ENCODE measurements at places on chromosomes 12 and 14. TPM values are rescaled to one million over a fixed set of nuclear protein-coding genes. Genes with fewer than 3 reads are reported as not detected.

DNA sequence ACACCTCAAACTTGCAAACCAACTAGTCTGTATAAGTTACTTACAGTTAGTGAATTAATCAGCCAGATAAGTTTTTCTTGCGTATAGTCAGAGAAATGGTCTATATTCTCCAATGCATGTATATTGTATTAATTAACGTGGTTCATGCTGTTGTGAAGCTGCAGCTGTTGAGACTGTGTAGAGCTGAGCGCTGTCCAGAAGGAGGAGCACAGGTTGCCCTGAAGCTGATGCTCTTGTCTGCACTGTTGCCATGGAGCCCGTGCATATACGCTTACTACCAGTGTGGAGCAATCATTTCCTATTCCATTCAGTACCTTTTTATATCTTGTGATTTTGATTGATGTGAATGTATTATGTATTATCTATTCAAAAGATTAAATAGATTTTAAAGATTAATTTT, 74.3 kb upstream of the ARID2 start:
- peak; percentile 38 for DNase-seq

- DNase-seq = peak; percentile 36
Observed at GRCh38 chr14:50605766-50606165, 45.8 kb downstream of the ATL1 start.

GRCh38 chr12:3342051-3342450, 149.0 kb upstream of the PRMT8 start:
- DNase-seq = peak; percentile 35

DNA sequence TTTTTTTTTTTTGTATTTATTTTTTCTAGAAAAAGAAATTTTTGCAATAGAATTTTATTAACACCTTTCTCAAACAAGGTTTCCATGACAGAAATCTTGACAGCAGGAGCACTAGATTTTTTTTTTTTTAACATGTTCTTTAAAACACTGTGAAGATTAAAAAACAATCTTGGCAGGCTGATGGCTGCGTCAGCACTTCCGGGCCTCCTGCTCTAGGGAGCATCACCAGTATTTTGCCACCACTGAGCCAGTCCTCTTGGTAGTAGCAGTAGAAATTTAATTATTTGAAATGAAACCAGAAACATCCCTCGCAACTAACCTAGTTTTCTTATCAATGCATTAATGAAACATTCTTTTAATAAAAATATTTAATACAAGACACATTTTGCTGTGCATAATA, 99.6 kb downstream of the APAF1 start:
- DNase-seq = no peak

Gene PYM1
- 32.8 TPM for total RNA-seq

Gene PRB2
- not detected for total RNA-seq

- no peak for DNase-seq
Observed at GRCh38 chr14:64700894-64701293, 3.3 kb upstream of the PLEKHG3 start.

GRCh38 chr14:81485781-81486180, 47.9 kb downstream of the SEL1L start:
- DNase-seq = no peak

DNA sequence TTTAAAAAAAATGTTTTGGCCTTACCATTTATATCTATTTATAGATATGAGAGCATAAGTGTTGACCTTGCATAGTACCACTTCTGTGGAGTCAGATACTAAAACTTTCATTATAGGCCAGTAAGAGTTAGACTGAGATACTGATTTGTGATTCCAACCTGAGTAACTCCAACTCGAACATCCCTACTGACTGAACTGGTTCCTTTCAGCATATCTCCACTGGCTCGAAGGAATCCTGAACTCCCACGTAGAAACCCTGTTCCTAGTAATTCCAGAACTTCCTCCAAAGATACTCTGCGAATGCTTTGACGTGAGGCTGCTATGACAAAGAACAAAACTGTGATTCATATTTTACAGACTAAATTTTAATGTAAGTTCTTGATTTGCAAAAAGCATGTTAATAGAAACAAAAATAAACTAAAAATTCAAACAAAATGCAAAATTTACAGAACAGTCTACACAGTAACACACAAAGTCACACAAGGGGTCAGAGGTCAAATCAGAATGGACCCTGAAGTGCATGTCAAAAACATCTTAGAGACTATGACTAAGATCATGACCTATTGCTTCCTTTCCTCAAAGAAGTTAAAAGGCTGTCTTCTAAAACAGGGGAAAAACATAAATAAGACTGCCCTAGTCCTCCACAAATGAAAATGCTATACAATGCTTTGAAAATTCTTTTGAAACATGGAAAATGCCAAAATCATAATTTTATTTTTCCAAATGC, 31.5 kb downstream of the HEATR5A start:
- peak; percentile 55 for DNase-seq

Gene CHGA
- total RNA-seq = not detected

DNA sequence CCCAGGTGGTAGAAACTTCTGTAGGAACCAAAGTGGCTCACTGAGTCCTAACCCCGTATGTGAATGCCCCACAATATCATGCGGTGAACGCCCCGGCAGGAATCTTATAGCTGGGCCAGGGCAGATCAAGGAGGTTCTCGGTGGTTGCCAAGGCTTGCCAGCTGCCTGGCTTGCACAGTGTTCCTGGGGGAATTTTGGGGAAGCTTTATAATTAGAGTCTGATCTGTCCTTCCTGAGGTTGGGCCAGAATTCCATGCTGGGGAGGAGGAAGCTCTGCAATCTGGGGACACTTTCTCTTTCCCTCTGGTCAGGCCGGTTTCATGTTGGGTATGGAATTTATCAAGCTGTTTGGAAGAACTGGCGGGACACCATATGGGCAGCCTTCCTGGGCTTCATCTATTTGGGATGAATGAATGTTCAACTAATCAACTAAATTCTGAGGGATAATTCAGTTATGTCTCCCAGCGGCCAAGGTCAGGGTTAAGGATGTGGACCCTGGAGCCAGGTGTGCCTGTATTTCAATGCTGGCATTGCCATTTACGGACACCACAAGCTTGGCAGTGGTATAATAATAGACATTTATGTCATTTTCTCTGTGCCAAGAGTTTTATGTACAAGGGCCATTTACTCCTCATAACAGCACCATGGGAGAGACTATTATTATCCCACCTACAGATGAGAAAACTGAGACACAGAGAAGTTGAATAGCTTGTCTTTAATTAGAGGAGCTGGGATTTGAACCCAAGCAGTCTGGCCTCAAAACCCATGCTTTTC, 54.3 kb downstream of the SVOP start:
- no peak for DNase-seq

- no peak for DNase-seq
Observed at GRCh38 chr14:23172096-23172495, 11.4 kb downstream of the SLC7A8 start.

GRCh38 chr14:103961928-103962578, 19.7 kb upstream of the RD3L start:
- no peak for DNase-seq

- peak; percentile 68 for DNase-seq
Observed at GRCh38 chr14:63853831-63854293, 1.1 kb downstream of the SYNE2 start.

- peak; percentile 34 for DNase-seq
Observed at GRCh38 chr12:53564941-53565340, 57.7 kb upstream of the NPFF start.

Gene ABCC9
- 7.4 TPM for total RNA-seq

Gene KRT3
- not detected for total RNA-seq

- no peak for DNase-seq
Observed at GRCh38 chr12:92434607-92435025, 268.2 kb upstream of the PLEKHG7 start.

DNA sequence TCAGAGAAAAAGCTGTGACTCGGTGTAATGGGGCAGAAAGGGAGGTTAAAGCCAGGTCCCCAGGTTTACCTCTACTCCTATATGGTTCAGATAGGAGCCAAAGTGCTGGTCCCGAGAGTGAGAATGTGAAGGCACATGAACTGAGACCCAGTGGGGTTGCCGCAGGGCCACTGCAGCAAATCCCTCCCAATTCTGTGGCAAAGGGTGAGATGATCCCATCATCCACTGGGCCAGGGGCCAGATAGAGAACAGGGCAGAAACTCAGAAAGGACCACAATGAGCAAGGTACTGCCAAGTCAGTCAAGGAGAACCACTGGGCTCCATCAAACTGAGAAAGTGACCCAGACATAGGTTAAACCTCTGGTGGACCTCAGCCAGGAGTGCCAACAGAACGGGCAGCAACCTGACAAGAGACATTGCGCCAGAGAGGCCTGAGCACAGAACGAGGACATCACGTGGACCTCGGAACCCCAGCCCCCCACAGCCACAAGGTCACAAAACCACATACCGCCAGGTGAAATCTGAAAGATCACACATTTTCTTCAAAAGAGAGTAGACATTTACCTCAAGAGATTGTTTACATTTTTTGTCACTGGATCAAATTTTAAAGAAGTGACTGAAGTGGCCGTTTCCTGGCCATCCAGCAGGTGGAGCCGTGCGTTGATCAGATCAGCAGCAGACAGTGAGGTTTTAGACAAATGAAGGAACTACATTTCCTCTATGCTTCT, 20.5 kb upstream of the ITPR2 start:
- DNase-seq = peak; percentile 68

- DNase-seq = no peak
Observed at GRCh38 chr14:99039331-99040041, 232.5 kb downstream of the BCL11B start.

Gene LIMA1
- total RNA-seq = 188 TPM

DNA sequence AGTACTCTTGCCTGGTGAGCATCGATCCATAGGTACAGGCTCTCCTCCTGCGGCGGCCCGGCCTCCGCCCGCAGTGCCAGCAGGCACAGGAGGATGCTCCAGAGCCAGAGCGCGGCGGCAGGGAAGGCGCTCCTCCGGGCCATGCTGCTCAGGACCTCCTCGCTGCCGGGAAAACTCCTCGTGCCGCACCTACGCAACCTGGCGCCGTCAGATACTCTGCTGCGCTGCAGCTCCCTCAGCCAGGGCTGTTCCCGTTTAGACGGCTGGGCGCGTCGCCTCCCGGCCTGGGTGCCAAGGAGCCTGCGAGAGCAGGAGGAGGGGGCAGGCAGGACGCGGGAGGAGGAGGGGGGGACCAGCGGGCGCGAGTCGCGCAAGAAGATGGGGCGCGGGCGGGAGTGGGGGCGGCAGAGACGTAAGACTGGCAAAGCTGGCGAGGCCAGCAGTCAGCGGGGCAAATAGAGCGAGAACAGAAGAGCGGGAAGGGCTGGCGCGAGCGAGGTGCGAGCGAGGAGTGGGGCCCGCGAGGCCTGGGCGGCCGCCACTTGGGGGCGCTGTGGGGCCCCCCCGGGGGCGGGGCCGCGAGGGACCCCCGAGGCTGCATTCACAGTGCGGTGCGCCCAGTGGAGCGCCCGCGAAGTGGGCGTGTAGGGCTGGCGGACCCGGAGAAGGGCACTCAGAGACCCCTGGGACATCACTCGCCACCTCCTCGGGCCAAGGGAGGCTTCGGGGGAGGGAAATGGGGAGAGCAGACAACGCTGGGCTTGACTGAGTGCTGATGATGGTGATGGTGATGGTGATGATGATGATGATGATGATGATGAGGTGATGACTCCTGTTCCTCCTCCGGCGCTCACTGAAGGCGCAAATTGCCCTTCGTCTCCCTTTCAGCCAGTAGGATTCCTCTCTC, at the start of gene WIF1:
Gene WIF1, minus strand, starts transcription at position 257 of the 907 bp plus-strand sequence. Its CDS starts 114 bp downstream, at position 143.
- DNase-seq = no peak

Gene INHBC
- total RNA-seq = not detected

GRCh38 chr12:7064516-7064915, 4.0 kb downstream of the C1S start:
- DNase-seq = no peak

DNA sequence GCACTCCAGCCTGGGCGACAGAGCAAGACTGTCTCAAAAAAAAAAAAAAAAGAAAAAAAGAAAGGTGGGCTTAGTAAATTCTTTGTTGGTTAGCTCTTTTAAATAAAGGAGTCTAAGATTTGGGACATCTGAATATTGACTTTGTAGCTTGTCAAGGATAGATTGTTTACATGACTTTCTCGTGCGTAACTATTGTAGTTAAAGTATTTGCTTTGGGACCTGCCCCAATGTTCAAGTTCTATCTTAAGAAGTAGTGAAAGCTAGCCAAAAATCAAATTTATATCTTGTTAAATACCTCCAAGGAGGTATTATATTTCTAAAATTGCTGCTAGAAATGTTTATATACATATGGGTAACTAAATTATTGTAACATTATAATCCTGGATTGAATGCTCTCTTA, 32.4 kb downstream of the PTPN21 start:
- DNase-seq = no peak

Gene TIMELESS
- total RNA-seq = 7.1 TPM
